ENCODE measurements at places on chromosomes 7 and 10. TPM values are rescaled to one million over a fixed set of nuclear protein-coding genes. Genes with fewer than 3 reads are reported as not detected.
A peak's percentile ranks its signal among the peaks of the same experiment; 100 is the strongest.

Gene CNTNAP2
- total RNA-seq: 4.4 TPM

Gene KLHDC10
- 44.3 TPM for total RNA-seq

Gene TMEM196
- total RNA-seq: 0.12 TPM

Gene NUTM2A
- 6.1 TPM for total RNA-seq

Gene SPAG6
- 103 TPM for total RNA-seq

Gene CPN1
- total RNA-seq: 2.7 TPM

Gene SKAP2
- total RNA-seq: 33.1 TPM

Gene LIPM
- total RNA-seq: not detected

Gene CALML5
- total RNA-seq: not detected

Gene DOCK1
- total RNA-seq: 32.0 TPM

Gene HACD1
- 16.2 TPM for total RNA-seq

Gene CYP3A4
- 1.3 TPM for total RNA-seq

Gene CTAGE15
- 6.5 TPM for total RNA-seq

Gene FKBP9
- total RNA-seq: 66.5 TPM

Gene CHN2
- 27.4 TPM for total RNA-seq

GRCh38 chr7:100516135-100516812 lies 22.7 kb upstream of the AGFG2 start:
- H3K27ac ChIP-seq: peak overlapping the region; percentile 51
- peaks cover 7% of the 10 kb centered on the region for H3K4me1 ChIP-seq
- no peak overlapping the region for H3K4me3 ChIP-seq

- no peak overlapping the region for H3K4me3 ChIP-seq
- no peaks in the 10 kb centered on the region for H3K4me1 ChIP-seq
- no peak for DNase-seq
- peaks cover 1% of the 10 kb centered on the region for H3K36me3 ChIP-seq
- no peak overlapping the region for H3K27ac ChIP-seq
These were observed 23.2 kb downstream of the WIPI2 start for GRCh38 chr7:5213286-5213645.

- H3K4me1 ChIP-seq: no peaks in the 10 kb centered on the region
- no peaks in the 10 kb centered on the region for H3K27me3 ChIP-seq
- H3K4me3 ChIP-seq: no peak overlapping the region
- DNase-seq: no peak
- no peaks in the 10 kb centered on the region for H3K36me3 ChIP-seq
These were observed 460.6 kb downstream of the CCSER2 start for GRCh38 chr10:84789026-84789425.

DNA sequence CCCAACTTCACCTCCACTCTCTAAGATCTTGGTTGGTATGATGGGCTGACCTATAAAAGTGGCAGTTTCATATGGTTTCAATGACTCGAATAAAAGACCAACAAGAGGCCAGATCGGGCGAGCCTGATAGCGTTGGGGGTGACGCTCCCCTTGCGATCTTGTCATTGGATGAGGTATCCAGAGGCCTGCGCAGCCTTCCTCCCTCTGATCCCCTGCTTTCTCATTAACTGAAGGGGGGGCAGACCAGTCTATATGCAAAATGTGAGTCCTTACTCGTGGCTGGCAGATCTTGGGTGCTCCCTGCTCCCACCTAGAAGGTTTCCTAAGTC lies 937 bp upstream of the COBL start:
- H3K4me1 ChIP-seq: no peaks in the 10 kb centered on the region
- H3K27ac ChIP-seq: no peak overlapping the region
- peak overlapping the region; percentile 46 for H3K4me3 ChIP-seq
- no peaks in the 10 kb centered on the region for H3K36me3 ChIP-seq
- no peaks in the 10 kb centered on the region for H3K27me3 ChIP-seq
- no peak for DNase-seq

DNA sequence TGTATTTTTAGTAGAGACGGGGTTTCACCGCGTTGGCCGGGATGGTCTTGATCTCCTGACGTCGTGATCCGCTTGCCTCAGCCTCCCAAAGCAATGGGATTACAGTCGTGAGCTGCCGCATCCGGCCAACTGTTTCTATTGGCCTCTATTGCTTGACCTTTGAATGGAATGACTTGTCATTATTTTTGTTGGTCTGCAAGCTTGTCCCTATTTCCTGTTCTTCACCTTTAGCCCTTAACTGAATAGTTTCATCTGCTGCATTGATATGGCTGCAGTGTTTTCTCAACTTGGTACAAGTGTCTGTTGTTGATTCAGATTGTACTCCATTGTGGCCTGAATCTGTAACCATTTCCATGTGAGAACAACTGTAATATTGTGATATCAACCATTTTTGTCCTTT lies 105.5 kb downstream of the POLL start:
- no peak overlapping the region for H3K27ac ChIP-seq
- DNase-seq: no peak
- H3K27me3 ChIP-seq: no peaks in the 10 kb centered on the region
- H3K4me1 ChIP-seq: no peaks in the 10 kb centered on the region
- no peak overlapping the region for H3K4me3 ChIP-seq

DNA sequence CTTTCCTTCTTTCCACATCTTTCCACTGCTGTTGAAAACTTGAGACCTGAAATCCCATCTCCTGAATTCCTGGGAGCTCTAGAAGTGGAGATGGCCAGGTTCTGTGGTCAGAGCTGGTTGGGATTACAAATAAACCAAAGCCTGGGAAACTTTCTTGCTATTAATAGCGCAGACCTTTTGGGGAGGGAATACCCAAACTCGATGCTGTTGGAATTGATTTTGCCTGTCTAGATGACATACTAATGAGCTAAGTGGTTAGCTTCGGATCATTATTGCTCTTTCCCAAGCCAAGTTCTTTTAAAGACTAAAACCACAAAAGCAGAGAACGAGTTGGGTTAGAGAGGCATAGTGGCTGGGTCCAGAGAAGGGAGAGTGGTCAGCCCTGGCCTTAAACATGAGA lies 76.6 kb downstream of the TCF7L2 start:
- no peak for DNase-seq
- H3K4me1 ChIP-seq: peaks cover 15% of the 10 kb centered on the region
- no peak overlapping the region for H3K4me3 ChIP-seq
- no peak overlapping the region for H3K27ac ChIP-seq

DNA sequence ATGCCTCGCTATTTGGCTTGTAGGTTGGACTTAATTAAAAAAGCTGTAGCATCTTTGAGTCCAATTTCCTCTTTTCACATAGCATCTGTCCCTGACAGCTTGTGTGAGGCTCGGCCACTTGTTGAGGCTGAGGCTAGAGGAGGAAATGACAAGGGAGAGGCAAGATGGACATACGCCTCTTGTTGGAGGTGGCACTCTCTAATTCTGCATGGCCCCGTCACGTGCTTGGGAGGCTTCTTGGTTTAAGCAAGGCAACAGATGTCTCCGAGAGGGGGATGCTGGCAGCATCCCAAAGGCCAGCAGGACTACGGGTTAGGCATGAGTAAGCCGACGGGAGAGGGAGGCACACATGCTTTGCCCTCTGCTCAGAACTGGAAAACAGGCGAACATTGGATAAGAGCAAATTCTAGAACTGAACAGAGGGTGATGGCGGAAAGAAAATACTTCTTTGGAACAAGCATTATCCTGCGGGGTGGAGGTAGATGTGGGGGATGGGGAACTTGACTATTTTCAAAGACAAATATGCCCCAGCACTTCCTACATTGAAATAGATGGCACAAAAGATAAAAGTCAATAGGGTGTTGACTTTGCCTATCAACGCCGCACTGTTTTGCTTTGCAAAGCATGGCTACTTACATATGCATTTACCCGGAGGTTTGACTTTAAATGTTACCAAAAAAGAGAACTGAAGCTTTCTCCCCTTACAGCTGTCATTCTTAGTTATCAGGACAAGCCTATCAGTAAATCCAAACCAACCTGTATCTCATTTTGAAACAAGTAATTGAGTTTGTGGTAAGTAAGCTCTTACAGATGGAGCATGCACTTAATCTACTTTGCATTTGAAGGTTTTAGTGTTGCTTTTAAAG lies 94.8 kb downstream of the CHN2 start:
- DNase-seq: no peak
- no peaks in the 10 kb centered on the region for H3K4me1 ChIP-seq
- H3K4me3 ChIP-seq: no peak overlapping the region
- H3K27ac ChIP-seq: no peak overlapping the region

DNA sequence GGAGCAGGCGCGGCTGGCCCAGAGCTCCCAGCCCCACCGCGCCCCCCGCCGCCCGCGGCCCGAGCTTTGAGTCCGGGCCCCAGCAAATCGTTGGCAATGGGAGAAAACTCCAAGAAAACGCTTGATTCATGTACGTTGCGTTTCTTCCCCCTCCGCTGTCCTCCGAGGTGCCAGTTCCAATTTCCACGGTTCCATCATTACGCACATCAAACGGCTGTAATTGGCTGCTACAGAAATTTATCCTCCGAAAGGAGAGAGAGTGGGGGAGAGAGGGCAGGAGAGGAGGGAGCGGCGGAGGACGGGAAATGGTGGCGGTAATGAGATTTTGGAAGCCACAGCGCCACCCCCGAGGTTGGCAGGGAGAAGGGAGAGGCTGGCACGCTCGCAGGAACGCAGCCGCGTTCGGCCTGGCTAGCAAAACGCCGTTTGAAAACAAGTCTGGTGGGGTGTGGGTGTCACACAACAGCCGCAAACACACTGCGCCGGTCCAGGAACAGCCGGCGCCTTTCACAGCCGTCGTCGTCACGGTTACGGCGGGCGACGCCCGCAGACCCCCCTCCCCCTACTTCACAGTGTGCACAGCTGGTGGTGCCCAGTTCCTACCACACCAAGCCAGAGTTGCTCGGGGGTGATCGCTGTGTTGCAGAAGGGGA lies 57.5 kb downstream of the UNCX start:
- DNase-seq: peak; percentile 18
- H3K27me3 ChIP-seq: no peaks in the 10 kb centered on the region
- H3K27ac ChIP-seq: no peak overlapping the region
- H3K4me3 ChIP-seq: peak overlapping the region; percentile 12

DNA sequence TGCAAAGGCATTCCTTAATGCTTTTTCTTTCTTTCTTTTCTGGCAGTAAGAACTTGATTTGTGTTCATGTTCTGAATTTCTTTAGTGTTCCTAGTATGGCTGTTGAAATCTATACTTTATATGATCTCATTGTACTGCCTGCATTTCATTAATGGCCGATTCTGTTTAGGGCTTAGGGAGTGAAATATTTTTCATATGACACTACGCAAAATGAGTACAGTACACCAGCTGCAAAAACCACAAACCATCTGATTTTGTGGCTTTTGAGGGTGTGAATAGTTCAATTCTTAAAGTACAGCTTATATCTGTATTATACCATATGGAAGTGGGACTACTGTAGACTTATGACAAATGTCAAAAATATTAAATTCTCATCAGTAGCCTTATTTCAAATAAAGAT lies 69.1 kb upstream of the FOXP2 start:
- H3K27me3 ChIP-seq: no peaks in the 10 kb centered on the region
- no peaks in the 10 kb centered on the region for H3K36me3 ChIP-seq
- no peaks in the 10 kb centered on the region for H3K4me1 ChIP-seq
- H3K27ac ChIP-seq: no peak overlapping the region
- H3K4me3 ChIP-seq: no peak overlapping the region

GRCh38 chr7:22386865-22387264 lies 29.9 kb upstream of the RAPGEF5 start:
- no peaks in the 10 kb centered on the region for H3K27me3 ChIP-seq
- H3K36me3 ChIP-seq: no peaks in the 10 kb centered on the region
- no peak for DNase-seq
- H3K27ac ChIP-seq: no peak overlapping the region

GRCh38 chr10:6543431-6544005 lies 36.6 kb downstream of the PRKCQ start:
- H3K4me3 ChIP-seq: no peak overlapping the region
- no peak for DNase-seq
- no peaks in the 10 kb centered on the region for H3K36me3 ChIP-seq
- H3K27me3 ChIP-seq: no peaks in the 10 kb centered on the region
- no peaks in the 10 kb centered on the region for H3K4me1 ChIP-seq

GRCh38 chr7:30562498-30562897 lies 32.2 kb upstream of the GARS1 start:
- DNase-seq: no peak
- H3K36me3 ChIP-seq: no peaks in the 10 kb centered on the region
- H3K4me3 ChIP-seq: no peak overlapping the region
- no peaks in the 10 kb centered on the region for H3K4me1 ChIP-seq
- no peaks in the 10 kb centered on the region for H3K27me3 ChIP-seq

- H3K36me3 ChIP-seq: no peaks in the 10 kb centered on the region
- no peaks in the 10 kb centered on the region for H3K27me3 ChIP-seq
- H3K27ac ChIP-seq: no peak overlapping the region
- H3K4me3 ChIP-seq: no peak overlapping the region
- H3K4me1 ChIP-seq: peaks cover 4% of the 10 kb centered on the region
- no peak for DNase-seq
These were observed 53.4 kb downstream of the MLLT10 start for GRCh38 chr10:21587391-21587790.

DNA sequence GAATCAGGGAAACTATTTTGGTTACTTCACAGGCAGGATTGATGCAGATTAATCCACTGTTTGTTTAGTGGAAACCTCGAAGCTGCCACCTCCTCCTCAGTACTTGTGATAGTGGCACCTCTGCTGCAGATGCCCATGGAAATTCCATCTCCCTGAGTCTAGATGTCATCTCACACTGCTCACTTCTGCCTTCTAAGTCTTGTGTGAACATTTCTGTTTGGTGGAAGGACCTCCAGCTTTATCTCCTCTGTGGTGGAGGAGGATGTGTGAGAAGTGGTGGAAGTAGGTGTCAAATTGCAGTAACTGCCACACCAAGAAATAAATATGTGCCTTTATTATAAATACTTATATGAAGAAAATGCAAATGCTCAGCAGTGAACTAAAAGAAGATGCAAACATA lies 25.8 kb upstream of the GPR141 start:
- no peaks in the 10 kb centered on the region for H3K4me1 ChIP-seq
- H3K27ac ChIP-seq: no peak overlapping the region
- no peak overlapping the region for H3K4me3 ChIP-seq
- no peak for DNase-seq
- no peaks in the 10 kb centered on the region for H3K36me3 ChIP-seq

All from testis (tissue), 5 donors.